ENCODE measurements at places on chromosomes 4 and X. TPM values are rescaled to one million over a fixed set of nuclear protein-coding genes. Genes with fewer than 3 reads are reported as not detected.

Gene FATE1
- total RNA-seq, result not detected

Gene PLK4
- total RNA-seq, result 83.9 TPM

Gene XKRX
- 1.4 TPM for total RNA-seq

Gene HTR2C
- total RNA-seq, result 1.7 TPM

Gene CYLC1
- total RNA-seq, result not detected

Gene ARL9
- total RNA-seq, result 0.45 TPM

Gene FAM241A
- total RNA-seq, result 0.03 TPM

Gene FGB
- total RNA-seq, result 0.56 TPM

Gene ADH1A
- not detected for total RNA-seq

Gene NLRP2B
- total RNA-seq, result not detected

- no peak for DNase-seq
Observed at GRCh38 chr4:138405934-138406567, 163.9 kb upstream of the SLC7A11 start.

DNA sequence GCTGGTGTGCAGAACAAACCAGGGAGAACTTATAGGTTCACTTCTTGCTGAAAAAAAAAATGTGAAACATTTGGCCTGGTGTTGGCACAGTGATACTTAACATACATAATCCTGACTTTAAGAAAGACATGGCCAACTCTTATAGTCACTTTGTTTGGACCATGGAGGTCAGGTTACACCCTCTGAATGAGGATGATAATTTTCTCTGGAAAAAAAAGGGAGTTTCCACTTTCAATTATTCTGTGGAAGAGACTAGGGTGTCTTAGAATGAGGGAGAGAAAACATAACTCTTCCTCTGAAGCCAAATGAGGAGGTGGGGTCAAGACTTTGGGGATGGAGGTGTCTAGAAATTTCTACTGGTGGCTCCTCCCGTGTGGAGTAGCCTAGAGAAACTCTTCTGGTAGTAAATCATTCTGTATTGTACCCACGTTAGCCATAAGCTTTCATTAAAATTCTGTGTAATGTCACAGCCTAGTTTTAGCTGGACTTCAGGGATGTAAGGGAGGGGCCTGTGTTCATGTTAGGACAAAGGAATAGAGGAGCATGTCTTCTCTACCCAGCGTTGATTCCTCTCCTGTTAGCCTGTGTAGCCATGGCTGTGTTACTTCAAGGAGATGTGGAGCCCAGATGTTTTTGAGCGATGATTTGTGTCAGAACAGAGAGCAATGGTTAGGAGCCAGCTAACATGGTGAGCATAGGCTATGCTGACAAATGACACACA, 328.3 kb downstream of the GPAT3 start:
- DNase-seq, result no peak

DNA sequence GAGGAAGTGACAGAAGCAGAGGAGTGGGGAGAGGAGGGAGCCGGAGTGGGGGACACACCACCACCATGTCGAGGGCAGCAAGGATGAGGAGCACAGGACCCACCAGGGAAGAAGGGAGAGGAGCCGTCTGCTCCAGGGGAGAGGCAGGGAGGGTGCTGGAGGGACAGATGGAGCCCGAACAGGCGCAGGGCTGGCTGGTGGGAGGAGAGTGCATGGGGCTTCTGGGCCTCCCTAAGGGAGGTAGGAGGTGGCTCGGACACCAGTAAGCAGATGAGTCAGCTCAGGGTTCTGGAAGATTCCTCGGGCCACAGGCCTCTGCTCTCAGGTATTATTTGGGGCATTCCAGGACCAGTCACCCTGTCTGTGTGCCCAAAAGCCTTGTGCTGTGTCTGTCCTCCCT, 29.8 kb downstream of the ATP2B3 start:
- no peak for DNase-seq

GRCh38 chrX:40439625-40440532, 140.9 kb upstream of the ATP6AP2 start:
- no peak for DNase-seq

- no peak for DNase-seq
Observed at GRCh38 chrX:11131146-11131545, 20.0 kb downstream of the HCCS start.

- DNase-seq, result no peak
Observed at GRCh38 chr4:37219242-37219641, 25.3 kb upstream of the NWD2 start.

DNA sequence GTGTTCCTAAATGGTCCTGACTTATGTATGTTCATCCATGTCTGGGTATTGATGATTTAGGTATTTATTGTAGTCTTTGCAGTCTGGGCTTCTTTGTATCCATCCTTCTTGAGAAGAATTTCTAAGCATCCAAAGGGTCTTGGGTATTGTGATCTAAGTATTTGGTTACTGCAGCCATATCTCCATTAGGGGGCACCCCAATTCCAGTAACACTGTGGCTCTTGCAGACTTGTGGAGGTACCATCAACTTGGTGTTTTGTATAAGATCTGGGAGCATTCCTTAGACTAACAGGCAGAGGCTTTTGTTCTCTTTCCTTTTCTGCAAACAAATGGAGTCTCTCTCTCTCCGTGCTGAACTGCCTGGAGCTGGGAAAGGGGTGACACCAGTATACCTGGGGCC, 113.7 kb upstream of the NEXMIF start:
- DNase-seq, result peak; percentile 2

GRCh38 chrX:107207089-107207488, 678 bp downstream of the DNAAF6 start:
- no peak for DNase-seq

GRCh38 chr4:61938250-61938846, 738.2 kb downstream of the ADGRL3 start:
- DNase-seq, result no peak

GRCh38 chr4:108544481-108544880, 75.9 kb upstream of the RPL34 start:
- DNase-seq, result no peak

DNA sequence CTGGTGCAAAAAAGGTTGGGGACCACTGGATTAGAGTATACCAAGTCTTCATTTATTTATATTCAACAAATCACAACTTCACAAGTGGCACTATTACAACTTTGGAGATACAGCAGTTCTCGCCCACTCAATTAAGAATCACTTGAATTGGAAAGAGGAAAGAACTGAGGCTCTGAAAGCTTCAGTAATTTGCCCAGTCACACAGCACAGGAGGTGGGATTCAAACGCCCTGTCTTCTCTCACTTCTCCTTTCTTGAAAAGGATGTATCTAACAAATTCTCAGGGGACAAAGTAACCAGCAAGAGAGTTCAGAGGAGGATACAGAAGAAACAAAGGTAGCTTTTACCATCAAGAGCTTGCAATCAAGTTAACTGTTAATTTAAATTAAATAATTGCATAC, 12.4 kb downstream of the SMIM14 start:
- no peak for DNase-seq

- DNase-seq, result no peak
Observed at GRCh38 chr4:5019796-5020195, 538 bp upstream of the CYTL1 start.

- peak; percentile 33 for DNase-seq
Observed at GRCh38 chr4:187077744-187078401, 354.2 kb upstream of the FAT1 start.

DNA sequence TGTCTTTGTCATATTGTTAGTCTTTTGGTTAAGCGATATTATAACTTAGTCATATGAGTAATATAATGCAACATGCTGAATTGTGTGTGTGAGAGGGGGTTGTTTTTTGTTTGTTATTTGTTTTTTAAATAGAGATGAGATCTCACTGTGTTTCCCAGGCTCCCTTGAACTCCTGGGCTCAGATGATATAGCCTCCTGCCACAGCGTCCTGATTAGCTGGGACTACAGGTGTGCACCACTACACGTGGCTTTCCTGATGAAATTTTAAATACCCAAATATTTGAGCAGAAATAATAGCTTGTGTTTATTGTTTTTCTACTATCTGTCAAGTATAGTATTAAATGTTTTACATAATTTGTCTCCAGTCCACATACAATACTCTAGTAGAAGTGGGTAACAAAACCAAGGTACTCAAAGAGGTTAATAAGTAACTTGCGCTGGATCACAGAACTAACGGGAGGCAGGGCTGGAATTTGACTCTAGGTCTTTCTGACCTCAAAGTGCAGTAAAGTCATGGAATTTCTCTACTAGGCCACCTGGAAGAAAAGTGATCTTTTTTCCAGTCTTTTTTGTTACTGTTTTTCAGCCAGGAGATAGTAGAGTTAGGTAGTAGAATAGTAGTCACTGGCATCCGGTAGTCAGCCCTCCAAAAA, 47.8 kb downstream of the CLCN3 start:
- no peak for DNase-seq

GRCh38 chrX:78388663-78389062, 61.3 kb upstream of the CYSLTR1 start:
- no peak for DNase-seq

- DNase-seq, result no peak
Observed at GRCh38 chrX:129427267-129427666, 96.0 kb downstream of the SMARCA1 start.

DNA sequence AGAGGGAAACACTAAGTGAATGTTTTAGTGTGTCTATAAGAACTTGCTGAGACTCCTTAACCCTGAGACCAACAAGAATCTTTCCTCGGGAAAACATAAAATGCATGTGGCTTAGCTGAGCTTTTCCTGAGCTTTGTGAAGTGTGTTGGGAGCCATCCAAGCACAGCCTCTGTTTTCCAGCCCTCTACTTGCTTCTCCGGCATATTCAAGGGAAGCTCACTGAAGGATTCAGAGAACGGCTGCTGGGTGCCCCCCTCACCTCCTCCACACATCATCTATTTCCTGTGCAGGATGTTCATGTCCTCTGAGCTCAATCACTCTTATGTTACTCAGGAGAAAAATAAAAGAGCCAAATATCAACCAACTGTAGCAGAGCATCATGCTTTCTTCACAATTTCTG, 492.1 kb downstream of the IL15 start:
- no peak for DNase-seq

DNA sequence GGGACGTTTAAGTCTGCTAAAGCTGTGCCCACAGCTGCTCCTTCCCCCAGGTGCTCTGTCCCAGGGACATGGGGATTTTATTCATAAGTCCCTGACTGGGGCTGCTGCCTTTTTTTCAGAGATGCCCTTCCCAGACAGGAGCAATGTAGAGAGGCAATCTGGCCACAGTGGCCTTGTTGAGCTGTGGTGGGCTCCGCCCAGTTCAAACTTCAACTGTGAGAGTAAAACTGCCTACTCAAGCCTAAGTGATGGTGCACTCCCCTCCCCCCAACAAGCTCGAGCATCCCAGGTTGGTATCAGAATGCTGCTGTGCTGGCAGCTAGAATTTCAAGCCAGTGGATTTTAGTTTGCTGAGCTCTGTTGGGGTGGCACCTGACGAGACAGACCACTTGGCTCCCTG, 1371.4 kb downstream of the ADGRL3 start:
- no peak for DNase-seq

- no peak for DNase-seq
Observed at GRCh38 chr4:122978109-122978508, 55.7 kb upstream of the NUDT6 start.

GRCh38 chrX:131837325-131837724, 185.8 kb upstream of the STK26 start:
- DNase-seq, result no peak

DNA sequence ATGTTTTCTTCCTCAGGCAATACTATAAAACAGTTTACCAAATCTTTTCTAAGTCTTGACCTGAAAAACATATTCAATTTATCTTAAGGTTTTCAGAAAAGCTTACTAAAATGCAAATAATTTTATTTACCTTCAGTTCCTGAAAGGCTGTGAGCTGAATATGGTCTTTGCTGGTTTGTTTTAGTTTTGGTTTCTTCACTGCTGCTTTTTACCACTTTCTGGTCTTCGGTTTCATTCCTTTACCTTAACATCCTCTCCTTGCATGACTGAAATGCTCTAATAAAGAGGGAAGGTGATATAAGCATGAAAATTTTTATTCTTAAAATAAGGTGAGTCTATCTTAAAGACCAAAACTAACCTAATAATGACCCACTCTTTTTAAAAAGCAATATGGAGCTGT, 97.1 kb upstream of the NRK start:
- no peak for DNase-seq

GRCh38 chr4:113447769-113448168, 313.8 kb downstream of the CAMK2D start:
- no peak for DNase-seq

GRCh38 chr4:46994007-46994405, 625 bp upstream of the GABRA4 start:
- DNase-seq, result peak; percentile 21

- no peak for DNase-seq
Observed at GRCh38 chr4:47642191-47642830, 157.2 kb downstream of the ATP10D start.

DNA sequence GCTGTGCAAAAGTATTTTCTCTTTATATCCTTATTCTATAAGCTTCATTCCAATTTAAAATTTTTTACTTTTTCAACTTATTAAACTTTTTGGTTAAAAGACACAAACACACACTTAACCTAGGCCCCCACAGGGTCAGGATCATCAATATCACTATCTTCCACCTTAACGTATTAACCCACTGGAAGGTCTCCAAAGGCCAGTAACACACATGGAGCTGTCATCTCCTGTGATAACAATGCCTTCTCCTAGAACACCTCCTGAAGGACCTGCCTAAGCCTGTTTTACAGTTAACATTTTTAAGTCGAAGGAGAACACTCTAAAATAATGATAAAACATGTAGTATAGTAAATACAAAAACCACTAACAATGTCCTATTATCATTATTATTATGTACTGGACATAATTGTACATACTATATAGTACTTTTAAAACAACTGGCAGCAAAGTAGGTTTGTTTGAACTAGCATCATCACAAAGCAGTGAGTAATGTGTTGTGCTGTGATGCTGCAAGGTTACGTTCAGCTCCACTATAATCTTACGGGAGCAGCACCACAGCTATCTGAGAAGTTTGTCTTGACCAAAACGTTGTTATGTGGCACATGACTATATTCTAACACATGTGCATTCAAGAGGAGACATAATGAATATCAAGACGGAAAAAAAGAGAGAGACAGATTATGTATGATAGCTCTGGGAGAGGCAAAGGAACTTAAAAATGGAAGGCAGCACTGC, 33.7 kb downstream of the DHX15 start:
- DNase-seq, result no peak

- no peak for DNase-seq
Observed at GRCh38 chr4:94576210-94576609, 124.5 kb downstream of the PDLIM5 start.

- DNase-seq, result no peak
Observed at GRCh38 chr4:24771241-24771640, 24.1 kb upstream of the SOD3 start.

DNA sequence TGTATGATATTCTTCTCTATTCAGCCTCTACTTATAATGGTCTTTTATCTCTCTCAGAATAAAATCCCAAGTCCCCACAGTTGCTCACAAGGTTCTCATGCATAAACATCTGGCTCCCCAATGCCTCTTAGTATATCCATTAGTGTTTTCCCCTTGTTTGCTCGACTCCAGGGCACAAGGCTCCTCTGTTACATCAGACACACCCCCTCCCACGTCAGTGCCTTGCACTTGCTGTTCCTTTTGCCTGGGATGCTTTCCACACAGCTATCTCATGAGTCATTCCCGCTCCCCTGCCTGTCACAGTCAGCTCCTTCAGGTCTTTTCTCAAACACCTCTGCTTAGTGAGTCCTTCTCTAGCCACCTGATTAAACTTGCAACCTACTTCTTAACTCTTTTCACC, 260.2 kb downstream of the IL1RAPL1 start:
- no peak for DNase-seq

- DNase-seq, result no peak
Observed at GRCh38 chr4:89358935-89359638, 51.5 kb upstream of the GPRIN3 start.

Data from neural progenitor cell (in vitro differentiated cells).